ENCODE measurements at places on chromosomes 2 and 18. TPM values are rescaled to one million over a fixed set of nuclear protein-coding genes. Genes with fewer than 3 reads are reported as not detected.

Gene RAB6C
- total RNA-seq, result not detected

Gene AQP12B
- total RNA-seq, result not detected

Gene CIB4
- total RNA-seq, result not detected

Gene MAP3K19
- not detected for total RNA-seq

Gene FAM210A
- 27.9 TPM for total RNA-seq

Gene REG1B
- not detected for total RNA-seq
